NCI-H69 (cell line): ENCODE measurements at places on chromosomes 2 and 18.

DNA sequence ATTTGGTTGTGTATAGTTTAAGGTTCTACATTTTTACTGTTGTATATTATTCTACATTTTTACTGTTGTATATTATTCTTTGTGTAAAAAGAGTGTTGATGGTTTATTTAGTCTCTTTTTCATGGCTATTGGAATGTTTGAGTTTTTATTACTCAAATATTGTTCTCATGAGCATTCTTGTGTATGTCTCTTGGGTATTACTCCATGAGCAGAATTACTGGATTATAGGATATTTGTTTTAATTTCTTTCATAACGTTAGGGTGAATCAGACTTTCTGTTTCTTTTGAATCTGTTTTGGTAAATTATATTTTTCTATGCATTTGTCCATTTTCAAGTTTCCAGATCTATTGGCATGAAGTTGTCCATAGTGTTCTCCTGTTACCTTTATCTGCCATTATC, 111.6 kb downstream of the DYNAP start:
- DNase-seq, result no peak

GRCh38 chr2:120765678-120766469, 30.2 kb downstream of the GLI2 start:
- DNase-seq, result no peak

DNA sequence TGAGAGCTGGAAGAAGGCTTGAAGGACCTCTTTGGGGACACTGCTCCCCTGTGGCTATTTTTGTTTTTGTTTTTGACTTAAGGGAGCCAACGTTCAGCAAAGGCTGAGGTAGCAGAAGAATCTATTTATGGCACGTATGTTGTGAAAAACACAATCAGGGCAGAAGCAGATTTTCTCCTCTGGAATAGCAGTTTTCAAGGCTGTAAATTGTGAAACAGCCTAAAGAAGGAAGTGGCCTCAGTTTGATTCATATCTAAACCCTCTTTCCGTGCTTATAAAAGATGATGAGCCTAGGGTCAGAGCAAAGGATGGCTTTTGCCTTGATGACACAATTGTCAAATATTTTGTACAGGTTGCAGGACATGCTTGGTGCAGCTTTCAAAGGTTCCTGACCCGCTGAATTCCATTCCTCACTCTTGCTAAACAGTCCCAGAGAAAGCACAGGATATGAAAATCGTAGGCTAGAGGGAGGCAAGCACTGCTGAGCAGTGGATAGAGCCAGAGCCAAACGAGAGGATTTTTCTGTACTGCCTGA, 106.2 kb upstream of the DLX2 start:
- DNase-seq, result no peak

- DNase-seq, result peak; percentile 7
Measured at GRCh38 chr2:179991344-179991743, 15.8 kb downstream of the CWC22 start.

DNA sequence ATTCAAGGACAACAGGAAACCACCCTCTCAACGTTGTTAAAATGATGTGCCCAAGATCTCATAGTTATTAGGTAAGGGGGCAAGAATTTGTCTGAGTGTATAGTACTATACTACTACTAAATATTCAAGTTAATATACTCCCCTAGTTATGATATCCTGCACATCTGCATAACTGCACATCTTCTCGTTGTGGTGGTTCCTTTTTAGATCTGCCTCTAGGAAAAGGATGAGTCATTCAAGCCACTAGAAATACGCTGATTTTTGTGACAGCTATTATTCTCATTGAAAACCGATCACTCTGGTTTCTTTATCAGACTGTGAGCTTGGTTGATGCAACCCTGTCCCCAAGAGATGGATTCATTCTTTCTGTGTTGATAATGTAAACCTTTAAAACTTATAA, 1067.0 kb upstream of the FANCL start:
- no peak for DNase-seq

DNA sequence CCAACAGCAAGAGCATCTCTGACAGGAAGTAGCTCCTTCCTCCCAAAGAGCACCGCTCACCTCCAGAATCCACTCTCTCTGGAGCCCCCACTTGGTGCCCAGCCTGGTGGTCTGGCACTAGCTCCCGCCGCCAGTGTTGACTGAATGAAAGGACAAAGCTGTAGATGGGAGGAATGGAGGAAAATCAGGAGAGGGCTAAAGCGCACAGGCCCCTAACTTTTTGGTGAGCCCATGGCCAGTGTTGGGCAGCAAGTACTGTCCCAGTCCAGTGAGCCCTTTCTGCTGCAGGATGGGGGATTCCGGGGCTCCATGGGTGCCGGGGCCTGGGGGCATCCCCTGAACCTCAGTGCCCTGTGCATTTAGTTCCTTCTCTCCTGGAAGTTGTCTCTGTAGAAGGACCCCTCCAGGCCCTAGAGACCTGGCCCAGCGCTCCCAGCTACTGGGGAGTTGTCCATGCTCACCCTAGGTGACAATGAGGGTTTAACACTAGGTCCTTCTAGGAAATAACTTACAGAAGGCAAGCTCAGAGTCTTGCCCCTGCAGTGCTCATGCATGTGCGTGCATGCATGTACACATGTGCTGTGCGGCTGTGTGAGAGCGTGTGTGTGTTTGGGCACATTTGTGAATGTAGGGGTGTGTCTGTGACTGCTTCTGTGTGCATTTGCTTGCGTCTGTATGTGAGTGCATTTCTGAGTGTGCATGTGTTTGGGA, 33.6 kb downstream of the GLI2 start:
- no peak for DNase-seq

GRCh38 chr2:192604295-192604694, 409.6 kb upstream of the TMEFF2 start:
- DNase-seq, result no peak

GRCh38 chr18:13563390-13563805, 163.0 kb downstream of the FAM210A start:
- DNase-seq, result peak; percentile 36

GRCh38 chr2:223950448-223951347, 5.6 kb upstream of the WDFY1 start:
- peak; percentile 13 for DNase-seq

GRCh38 chr2:23199115-23199918, 185.7 kb upstream of the KLHL29 start:
- DNase-seq, result peak; percentile 59

DNA sequence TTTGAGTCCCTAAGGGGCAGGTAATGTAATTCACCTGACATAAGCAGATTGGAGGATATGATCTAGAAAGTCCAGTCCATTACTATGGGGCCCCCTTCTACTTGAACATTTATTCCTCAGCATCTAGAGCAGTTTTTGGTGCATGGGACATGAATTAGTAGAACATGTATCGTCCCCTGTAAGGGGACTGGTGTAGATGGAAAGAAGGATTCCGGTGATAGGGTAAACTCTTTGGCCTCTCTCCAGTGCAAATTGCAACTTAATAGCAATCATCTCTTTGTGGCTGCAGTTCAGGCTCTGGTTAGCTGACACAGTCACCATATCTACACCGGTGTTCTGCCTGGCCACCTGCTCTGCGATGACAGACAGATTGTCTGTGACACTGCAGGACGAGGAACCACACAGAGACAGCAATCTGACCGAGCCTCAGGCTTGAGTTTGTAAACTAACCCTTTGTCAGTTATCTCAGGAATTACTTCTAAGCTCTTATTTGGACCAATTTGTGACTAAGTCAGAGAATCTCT, 6.4 kb upstream of the SLC8A1 start:
- DNase-seq, result peak; percentile 78

DNA sequence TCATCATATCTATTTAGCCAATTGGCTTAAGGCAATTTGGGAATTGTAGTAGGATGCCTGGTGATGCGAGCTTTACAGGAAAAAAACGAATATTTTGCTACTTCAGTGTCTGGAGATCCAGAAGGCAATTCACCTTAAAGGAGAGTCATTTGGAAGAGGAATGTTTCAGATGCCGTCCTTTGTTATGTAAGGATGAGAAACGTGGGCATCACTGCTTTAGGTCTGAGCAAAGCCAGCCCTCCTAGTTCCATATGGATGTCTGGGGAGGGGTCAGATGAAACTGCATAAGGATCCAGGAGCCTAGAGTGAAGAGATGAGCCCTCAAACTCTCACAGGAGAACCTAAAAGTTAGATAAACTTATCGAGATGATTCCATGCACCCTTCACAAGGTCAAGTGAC, 30.9 kb upstream of the DOCK10 start:
- DNase-seq, result no peak

DNA sequence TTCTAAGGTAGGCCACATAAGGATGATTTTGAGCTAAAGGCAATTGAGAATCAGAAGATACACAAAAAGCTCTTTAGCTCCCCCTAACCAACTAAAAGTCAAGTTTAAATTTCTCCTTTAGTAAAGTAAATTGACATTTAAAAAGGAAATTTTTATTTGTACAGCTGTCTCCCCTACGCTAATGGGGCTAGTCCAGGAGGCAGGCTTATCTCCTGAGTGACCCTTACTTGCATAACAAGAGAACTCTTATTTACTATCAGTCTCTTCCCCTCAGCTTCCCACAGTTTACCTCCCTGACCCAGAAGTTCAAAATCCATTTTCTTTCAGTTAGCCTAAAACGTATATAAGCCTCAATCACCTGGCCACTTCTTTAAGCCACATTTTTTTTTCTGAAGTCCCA, 1002.8 kb upstream of the NRXN1 start:
- peak; percentile 61 for DNase-seq

DNA sequence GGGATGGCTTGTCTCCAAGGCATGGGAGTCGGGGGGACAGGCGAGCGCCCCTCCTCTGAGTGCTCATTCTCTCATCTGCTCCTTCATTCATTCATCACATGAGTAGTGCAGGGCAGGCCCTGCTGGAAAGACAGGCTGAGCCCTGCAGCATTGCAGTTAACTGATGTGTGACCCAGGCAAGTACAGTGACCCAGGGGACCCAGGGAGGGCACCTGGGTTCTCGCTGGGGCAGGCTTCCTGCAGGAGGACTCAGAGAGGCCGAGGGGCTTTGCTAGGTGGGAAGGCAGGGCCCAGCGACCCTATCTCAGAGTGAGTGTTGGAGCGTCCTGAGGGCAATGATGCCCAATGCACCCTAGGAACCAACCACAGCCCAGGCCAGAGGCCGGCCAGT, 30.6 kb downstream of the HJURP start:
- DNase-seq, result no peak

GRCh38 chr2:88115825-88116518, 11.9 kb downstream of the FABP1 start:
- DNase-seq, result no peak

- peak; percentile 14 for DNase-seq
Measured at GRCh38 chr2:191625016-191625415, 52.9 kb upstream of the NABP1 start.

GRCh38 chr18:23155537-23155936, 20.3 kb downstream of the CABLES1 start:
- peak; percentile 88 for DNase-seq

DNA sequence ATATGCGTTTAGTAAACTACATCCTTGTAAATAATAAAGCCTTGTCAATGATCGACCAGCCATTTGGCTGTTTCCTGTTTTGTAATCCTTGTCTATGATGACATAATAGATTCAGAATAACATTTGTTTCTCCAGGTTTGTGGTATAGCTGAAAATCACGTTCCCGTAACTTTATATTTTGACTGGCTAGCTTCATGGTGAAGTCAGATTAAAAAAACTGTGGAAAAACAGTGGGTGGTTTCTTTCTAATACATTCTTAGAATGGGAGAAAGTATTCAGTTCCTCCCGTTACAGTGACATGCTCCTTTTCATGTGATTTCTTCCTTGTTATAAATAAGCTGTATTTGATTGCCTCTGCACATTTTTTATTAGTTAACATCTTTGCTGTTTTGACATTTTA, 366.9 kb downstream of the NYAP2 start:
- no peak for DNase-seq

DNA sequence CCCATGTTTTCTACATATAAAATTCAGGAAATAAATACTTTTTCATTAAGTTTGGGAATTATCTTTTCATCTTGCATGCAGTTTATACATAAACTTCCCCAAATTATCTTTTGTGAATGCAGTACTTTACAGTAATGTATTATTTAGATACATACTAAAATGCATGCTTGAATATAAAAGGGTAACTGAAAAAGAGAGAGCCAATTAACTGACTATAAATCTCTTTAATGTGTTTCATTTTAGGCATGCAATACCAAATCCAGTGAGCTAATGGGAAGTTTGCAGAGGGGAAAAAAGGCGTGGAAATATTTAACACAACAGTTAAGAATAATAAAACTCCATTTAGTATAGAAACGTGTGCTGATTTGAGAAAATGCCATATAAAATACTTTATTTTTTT, 39.2 kb downstream of the COL4A4 start:
- peak; percentile 46 for DNase-seq

DNA sequence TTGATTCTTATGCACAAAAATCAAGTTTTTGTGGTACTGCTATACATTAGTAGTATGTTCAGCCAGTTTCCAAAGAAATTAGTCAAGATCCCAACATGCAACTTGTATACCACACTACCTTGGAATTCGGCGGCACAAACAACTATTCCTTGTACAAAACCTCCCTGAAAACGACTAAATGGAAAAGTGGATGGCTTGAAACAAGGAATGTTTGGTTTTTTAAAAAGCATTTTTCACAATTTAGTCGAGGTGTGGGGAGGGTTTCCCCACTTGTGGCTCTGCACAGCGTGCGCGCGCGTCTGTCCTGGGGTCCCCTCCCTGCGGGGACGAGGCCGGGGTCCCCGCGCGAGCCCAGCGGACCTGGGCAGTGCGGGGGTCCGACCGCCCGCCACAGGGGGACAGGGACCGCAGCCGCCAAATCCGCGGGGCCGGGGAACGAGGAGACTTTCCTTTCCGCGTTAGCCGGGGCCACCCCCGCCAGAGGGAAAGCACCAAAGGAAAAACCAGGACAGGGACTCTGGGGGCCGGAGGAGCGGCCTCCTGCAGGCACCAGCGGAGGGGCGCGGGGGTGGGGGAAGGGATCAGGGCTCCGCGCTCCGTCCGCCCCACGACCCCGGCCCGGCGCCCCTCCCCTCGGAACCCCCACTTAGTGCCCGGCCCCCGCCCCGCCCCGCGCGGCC, 534 bp upstream of the SOCS6 start:
- peak; percentile 81 for DNase-seq

DNA sequence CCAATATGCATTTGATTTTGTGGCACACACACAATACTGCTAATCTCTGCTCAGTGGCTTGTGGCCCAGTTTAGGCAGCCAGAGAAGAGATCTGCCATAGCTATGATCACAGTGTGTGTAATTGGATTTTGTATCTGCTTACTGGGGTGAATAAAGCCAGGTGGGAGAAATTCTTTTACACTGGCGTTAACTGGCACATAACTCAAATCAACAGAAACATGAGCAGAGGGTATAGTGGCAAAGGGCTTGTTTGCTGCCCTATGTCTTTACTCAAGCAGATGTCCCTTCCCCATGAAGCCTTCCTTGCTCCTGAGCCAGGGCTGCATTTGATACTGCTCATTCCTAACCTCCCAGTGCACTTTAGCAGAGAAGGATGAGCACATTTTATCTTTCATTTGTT, 28.5 kb downstream of the STON1 start:
- no peak for DNase-seq

DNA sequence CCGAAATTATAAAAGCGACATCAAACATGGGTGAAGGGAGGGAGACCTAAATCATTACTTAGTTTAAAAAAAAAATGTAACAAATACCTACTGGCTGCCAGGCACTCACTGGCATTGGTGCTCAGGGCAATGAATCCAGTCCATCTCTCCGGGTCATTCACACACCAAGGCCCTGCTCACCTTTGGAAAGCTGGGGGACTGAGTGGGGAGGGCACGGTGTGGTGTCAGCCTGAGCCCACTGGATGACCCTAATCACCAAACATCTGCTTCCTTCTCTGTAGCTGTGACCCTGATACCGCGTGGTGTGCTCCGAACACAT, 336 bp upstream of the DDX1 start:
- DNase-seq, result no peak

GRCh38 chr2:75632091-75632701, 14.4 kb upstream of the MRPL19 start:
- no peak for DNase-seq
